ENCODE measurements at places on chromosomes 7 and 10. TPM values are rescaled to one million over a fixed set of nuclear protein-coding genes. Genes with fewer than 3 reads are reported as not detected.

- no peak overlapping the region for H3K27ac ChIP-seq
- H3K4me1 ChIP-seq: no peaks in the 10 kb centered on the region
- H3K27me3 ChIP-seq: no peaks in the 10 kb centered on the region
Observed at GRCh38 chr10:75465450-75465827, 34.0 kb downstream of the LRMDA start.

DNA sequence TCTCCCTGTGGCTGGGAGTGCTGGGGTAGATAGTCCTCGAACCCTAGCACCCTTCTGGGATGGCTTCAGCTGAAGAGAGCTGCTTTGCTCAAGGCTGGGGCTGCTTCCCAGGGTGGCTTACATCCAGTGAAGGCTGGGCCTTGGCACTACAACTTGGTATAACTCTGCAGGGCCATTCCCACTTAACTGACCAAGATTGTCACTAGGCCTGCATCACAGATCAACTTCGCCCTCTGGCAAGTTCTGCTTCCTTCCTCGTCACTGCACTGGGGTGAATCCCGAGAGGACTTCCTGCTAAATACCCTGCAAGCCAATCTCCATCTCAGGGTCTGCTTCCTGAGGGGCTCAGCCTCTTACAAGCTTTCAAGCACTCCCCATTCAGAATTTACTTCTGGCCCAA is 195.2 kb downstream of the DOCK4 start:
- no peaks in the 10 kb centered on the region for H3K27me3 ChIP-seq
- DNase-seq: no peak
- no peaks in the 10 kb centered on the region for H3K36me3 ChIP-seq
- no peaks in the 10 kb centered on the region for H3K4me1 ChIP-seq
- H3K27ac ChIP-seq: no peak overlapping the region

GRCh38 chr7:99365318-99366141 is 9.0 kb upstream of the ARPC1B start:
- no peak overlapping the region for H3K4me3 ChIP-seq
- H3K4me1 ChIP-seq: no peaks in the 10 kb centered on the region
- no peak overlapping the region for H3K27ac ChIP-seq
- no peaks in the 10 kb centered on the region for H3K27me3 ChIP-seq

- H3K36me3 ChIP-seq: no peaks in the 10 kb centered on the region
- no peak for DNase-seq
- no peak within 1 kb of the TSS for H3K4me3 ChIP-seq
- H3K4me1 ChIP-seq: peaks cover 2% of the 10 kb centered on the region
- no peak within 1 kb of the TSS for H3K27ac ChIP-seq
Observed at GRCh38 chr10:69801434-69802315, at the start of gene COL13A1. Gene COL13A1 (plus strand): TSS chr10:69801906. CDS start chr10:69802424, 518 bp downstream.

HYAL4 gene
- polyA plus RNA-seq: not detected

DMBT1 gene
- 119 TPM for polyA plus RNA-seq

HMX2 gene
- not detected for polyA plus RNA-seq
